Activated gamma-delta T cell (primary cell): ENCODE measurements at places on chromosomes 11 and 22.

- peak; percentile 29 for DNase-seq
Observed at GRCh38 chr22:36156515-36157419, 3.8 kb downstream of the APOL3 start.

DNA sequence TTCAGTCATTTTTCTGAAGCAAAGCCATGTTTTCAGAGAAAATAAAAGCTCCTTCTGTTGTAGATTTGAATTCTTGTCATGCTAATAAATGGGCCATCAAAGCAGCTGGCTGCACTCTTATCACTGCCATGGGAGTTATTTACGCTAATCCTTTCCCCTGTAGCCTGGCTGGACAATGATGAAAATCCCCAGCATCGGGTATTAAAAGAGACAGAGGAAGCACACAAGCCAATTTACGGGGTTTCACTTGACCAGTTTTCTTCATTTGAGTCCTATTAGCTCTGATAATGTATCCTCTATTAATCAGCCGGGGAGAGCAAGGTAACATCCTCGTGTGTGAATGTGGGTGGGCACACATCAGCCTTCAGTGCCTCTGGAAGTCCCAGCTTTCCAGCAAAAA, 470.2 kb upstream of the API5 start:
- DNase-seq: no peak

DNA sequence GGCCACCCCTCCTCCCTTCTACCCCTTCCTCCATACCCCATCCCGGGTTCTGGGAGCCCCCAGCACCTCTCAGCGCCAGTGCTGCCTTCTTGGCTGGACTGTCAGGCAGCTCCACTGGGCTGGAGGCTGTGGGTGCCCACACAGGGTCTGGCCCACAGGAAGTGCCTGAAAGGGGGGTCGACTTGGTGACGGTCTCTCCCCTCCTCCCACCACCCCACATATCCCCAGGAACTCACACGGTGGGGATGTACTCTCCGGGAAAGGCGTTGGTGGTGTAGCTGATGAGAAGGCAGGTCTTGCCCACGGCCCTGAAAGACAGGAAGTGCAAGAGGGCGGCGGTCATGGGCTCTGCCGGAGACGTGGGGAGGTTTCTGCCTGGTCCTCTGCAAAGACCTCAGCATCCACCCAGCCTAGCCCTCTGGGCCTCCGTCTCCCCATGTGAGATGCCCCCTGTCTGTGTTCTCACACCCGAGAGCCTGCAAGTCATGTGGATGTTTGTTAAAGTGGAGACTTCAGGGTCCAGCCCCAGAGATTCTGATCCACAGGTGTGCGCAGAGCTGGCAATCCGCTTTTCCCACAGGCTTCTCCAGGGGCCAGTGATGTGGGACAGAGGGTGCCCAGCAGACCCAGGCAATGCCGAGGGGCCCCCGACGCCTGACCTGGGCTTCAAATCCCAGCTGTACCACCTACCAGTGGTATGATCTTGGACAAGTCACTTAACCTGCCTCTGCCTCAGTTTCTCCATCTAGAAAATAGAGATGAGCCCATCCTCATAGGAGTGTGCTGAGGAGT, 2.5 kb downstream of the RAC2 start:
- DNase-seq: no peak

DNA sequence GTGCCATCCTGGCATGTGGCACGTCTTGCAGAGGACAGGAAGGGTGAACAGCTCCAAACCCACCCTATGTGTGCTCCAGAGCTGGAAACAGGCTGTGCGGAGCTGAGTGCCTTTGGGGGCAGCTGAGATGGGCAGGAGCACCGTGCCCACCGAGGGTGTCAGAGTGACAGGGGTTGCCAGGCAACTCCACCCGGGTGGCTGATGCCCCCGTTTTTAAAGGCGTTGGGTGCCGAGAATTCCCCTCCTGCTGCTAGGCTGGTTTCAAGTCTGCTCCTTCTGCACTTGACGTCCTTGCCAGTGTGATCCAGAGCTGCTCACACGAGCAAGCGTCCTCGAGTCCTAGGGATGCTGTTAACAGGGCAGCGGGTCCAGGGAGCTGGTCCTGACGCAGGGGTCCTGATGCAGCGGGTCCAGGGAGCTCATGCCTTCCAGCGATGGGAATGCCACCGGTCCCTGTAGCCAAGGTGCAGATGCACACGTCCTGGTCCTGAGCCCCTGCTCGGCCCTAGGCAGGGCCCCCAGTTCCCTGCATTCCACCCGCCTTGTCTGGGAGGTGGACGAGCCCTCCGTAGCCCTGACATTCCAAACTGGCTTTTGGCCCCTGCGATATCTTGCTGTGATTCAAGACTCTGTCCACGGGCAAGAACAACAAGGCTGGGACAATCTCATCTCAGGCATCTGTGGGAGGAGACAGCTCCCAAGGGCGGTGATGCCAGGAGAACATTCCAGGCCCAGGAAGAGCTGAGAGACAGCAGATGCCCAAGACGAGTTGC, 4.9 kb downstream of the KCNQ1 start:
- DNase-seq: no peak

- DNase-seq: no peak
Observed at GRCh38 chr11:124834526-124835180, 30.6 kb upstream of the ROBO3 start.

GRCh38 chr11:37333345-37333744, 735.3 kb upstream of the RAG2 start:
- DNase-seq: no peak

DNA sequence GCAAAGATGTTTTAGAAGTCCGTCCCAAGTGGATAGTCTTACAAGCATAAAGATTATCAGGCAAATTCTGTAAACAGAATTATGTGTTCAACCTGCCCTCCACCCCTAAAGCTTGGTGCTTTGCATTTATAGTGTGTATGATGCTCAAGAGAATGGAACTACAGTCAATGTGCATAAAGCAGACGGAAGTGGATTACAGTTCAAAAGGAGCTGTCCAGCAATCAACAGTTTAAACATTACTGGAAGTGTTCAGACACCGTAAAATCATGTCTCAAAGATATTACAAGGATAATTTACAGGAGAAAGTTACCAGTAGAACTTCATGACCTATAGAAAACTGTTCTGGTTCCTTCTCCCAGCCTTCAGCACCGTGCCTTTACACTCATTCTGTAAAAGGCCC, 1.0 kb downstream of the RIC3 start:
- DNase-seq: no peak

DNA sequence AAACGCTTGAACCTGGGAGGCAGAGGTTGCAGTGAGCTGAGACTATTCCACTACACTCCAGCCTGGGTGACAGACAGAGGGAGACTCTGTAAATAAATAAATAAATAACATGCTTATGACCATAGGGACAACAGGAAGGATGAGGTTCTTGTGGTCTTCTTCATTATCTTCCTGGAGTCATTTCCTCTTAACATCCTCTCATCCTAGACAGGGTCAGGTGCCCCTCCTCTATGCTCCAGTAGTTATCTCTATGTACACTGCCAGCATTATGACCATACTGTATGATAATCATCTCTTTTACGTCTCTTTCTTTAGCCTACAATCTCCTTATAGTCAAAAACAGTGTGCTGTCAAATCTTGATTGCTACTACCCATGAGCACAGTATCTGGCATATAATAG, 17.7 kb downstream of the RAB30 start:
- DNase-seq: no peak

DNA sequence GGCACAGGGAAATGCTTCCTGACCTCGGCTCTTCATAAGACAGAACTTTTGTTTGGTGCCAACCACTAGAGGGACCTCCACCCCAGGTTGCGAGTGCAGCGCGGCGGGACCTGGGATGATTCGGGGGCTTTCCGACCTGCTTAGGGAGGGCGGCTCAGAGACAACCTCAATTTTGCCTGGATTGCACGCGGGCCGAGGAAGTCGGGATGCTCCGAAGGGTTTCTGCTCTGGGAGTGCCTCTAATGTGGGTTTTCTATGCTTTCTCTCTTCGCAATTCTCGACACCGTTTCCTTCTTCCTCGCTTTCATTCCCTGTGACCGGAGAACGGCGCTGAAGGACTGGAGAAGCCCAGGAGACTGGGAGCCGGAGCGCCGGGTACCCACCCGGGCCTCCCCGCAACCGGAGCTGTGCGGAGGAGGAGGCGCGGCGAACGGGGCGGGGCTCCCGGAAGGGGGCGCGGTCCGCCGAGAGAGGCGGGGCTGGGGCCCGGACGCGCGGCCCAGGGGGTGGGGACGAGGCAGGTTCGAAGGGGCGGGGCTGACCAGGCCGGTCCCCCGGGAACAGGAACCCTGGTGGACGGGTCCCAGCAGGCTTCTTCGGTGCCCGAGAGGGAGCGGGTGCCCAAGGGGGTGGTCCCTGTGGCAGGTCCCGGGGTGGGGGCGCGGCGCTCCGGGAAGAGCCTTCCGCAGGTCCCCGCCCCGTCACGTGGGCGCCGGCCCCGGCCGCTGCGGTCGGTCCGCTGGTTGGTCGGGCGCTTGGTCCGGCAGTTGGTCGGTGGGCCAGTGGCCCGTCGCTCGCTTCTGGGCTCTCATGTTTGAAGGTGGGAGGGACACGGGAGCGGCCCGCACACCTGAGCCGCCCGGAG, at the start of gene PPFIBP2:
PPFIBP2 (plus strand) TSS at position 766 of the 865 bp plus-strand sequence. CDS start 35,477 bp downstream, outside the sequence.
- peak; percentile 65 for DNase-seq

GRCh38 chr22:36144886-36145541, 15.5 kb downstream of the APOL3 start:
- DNase-seq: no peak

DNA sequence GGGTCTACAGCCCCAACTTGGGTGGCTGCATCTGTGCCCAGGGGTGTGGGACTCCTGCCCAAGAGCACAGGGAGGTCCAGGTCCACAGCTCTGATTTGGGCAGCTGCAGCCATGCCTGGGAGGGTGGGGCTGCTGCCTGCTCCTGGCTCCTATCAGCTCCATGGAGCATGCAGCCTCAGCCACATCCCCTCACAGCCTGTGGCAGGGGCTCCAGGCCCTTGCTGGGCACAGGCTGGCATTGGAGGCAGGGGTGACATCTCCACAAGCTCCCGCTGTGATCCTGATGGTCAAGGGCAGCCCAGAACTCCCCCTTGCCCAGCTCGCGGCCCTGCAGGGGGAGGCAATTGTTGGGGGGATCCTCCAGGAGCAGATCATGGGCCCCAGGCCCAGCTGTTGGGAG, 6.3 kb upstream of the OR56A4 start:
- DNase-seq: no peak

DNA sequence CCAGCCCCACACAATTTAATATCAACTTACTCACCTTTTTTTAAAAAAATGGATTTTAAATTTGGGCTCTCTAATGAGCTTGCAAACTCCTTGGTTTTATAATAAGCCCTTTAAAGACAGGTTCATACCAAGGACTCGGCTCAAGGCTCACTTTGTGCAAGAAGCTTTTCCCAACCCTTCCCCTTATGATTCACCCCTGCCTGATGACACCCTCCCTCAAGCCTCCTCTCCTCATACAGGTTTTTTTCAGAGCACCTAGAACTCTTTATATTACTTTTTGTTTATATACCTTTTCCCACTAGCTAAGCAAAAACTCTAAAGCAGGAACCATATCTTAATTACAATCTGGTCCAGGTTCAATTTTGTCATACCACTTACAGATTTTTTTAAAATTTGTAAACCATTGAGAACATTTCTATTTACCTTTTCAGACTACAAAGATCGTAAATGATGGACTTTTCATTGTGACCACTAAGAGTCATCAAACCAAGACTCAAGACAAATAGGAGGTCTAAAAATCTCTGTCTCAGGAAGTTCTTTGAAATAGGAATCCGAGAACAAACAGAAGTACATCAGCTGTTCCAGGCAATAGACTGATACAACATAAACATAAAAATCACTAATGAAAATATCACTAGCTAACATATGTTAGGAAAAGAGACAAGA, 13.1 kb upstream of the EXPH5 start:
- no peak for DNase-seq

- peak; percentile 46 for DNase-seq
Observed at GRCh38 chr22:38706101-38706900, 557 bp downstream of the GTPBP1 start.

DNA sequence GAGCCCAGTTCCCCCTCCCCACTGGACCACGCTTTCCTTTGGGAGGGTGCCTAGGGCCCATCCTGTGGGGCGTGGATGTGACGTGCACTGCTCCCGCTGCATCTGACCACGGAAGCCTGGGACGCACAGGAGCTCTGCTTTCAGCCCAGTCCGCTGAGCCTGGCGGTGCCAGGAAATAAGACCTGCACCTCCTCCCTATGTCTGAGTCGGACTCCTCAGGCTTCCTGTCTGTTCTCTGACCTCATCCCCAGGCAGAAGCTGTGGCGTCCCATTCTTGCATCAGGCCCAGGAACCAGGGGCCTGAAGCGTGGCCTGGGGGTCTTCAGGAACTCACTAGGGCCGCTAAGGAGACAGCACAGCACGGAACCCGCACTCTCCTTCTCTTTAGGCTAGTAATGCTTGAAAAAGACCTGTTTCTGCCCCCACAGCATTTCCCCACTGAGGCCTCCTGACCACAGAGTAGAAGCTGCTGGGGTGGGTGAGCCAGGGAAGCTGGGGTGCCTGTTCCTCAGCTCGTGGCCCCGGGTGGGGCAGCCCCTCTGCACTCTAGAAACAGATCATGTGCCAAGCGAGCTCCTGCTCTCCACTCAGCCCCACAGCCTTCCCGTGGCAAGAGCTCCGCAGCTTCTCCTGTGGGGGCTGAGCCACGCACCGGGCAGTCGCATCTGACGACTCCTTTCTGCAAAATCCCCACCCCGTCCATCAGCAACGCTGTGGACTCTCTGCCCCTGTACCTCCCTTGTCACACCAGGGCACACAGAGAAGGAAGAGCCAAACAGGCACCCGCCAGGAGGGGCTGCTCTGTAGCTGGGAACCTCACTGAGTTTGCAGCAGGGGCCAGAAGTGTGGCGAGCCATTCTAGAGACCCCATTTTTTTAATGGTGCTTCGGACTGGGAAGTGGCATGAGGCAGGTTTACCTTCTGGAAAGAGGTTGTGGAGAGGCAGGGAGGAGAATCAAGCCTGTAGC, 22.6 kb downstream of the MOV10L1 start:
- DNase-seq: no peak
